ENCODE measurements at places on chromosomes 6 and 20.

GRCh38 chr6:166910601-166911000, 45.7 kb downstream of the RNASET2 start:
- no peak for DNase-seq

DNA sequence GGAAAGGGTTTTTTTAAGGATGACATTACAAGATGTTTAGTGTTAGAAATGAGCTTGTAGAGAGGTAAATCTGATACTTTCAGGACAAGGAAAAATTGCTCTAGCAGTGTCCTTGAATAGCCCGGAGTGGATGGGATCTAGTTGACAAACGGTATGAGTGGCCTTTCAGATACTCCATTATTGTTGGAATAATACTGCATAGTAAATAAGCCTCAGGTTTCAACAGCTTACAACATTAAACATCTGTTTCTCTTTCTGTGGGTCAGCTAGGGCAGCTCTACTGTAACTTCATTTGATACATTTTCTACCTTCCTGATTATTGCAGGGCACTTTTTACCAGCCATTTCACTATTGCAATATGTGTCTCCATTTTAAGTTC, 118.0 kb downstream of the B3GAT2 start:
- DNase-seq = no peak

DNA sequence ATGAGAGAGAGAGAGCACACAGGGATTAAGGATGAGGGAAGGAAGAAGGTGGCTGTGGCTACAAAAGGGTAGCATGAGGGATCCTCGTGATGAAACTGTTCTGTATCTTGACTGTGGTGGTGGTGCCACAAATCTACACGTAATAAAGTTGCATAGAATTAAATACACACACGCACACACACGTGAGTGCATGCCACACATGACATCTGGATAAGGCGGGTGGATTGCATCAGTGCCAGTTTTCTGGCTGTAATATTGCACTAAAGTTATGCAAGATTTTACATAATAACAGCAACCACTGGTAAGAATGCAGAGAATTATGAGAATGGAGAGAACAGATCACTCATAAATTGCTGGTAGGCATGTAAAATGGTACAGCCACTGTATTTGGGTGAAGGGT, 16.9 kb upstream of the STK35 start:
- no peak for DNase-seq

- DNase-seq = no peak
Measured at GRCh38 chr6:5989141-5989723, 17.5 kb downstream of the NRN1 start.

GRCh38 chr20:19872001-19872400, 113.9 kb downstream of the RIN2 start:
- DNase-seq = no peak

DNA sequence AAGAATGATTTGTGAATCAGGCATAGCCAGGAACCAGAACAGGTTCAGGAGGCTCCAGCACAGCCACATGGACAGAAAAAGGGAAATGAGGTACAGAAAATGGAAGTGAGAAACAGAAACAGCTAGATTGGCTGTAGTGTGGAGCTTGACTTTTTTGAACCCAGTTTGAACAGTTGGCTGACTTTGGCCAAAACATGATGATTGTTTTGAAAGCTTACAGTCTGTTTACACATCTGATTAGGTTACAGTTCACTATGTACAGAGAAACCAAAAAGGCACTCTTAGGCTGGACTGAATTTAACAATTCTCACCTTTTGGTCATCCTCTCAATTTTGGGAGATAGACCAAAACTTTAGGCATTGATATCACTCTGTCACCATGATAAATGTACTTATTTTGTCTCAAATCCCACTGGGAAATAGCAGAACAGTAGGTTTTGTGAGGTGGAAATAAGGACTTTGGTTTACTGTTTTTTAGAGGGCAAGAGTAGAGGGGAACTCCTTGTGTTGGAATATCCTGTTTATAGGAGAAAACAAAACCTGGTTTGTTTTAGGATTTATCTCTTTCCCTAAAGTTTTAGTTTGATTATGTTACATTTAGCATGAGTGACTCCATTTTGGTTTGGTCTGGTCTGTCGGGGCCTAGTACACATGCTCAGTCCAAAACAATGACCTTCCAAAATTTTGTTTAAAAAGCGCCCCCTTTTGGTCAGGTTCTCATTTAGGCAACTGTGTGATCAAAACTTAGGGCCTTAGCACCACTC, 123.1 kb downstream of the OLIG3 start:
- no peak for DNase-seq

DNA sequence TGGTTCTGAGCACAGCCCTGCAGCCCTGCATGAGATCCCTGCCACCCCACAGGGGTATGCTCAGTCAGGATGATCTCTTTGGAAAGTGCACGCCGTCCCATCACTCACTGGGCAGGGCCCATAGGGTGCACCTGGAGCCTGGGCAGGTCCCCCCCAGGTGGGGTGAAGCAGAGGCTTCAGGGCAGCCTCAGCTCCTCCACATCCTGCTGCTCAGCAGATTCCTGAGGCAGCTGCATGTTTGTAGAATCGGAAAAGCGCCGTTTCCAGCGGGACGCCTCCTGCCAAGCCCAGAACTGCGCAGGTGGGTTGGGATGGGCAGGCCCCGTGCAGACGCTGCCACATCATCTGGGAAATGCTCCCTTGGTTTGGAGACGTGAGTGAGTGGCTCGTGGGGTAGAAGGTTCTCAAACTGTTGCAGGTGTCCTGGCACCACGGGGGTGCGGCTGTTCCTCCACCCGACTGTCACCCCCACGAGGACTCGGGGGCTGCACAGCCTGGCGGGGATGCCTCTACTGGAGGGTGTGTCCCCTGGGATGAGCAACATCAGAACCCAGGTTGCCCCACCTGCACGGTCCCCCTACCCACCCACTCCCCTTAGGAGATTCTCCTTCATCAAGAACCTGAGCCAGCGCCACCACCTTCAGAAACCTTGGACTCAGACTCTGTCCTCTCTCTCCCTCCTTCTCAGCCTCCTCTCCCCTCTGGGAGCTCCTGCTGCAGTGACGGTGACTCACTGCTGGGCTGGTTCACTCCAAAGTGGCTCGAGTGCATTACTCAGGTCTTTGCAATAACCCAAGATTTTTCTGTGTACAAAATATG, 334.1 kb downstream of the TAF4 start:
- no peak for DNase-seq

GRCh38 chr20:2993250-2993649, 50.2 kb upstream of the GNRH2 start:
- no peak for DNase-seq

- no peak for DNase-seq
Measured at GRCh38 chr6:111978532-111979149, 75.3 kb upstream of the CCN6 start.

GRCh38 chr20:24102290-24102689, 113.7 kb upstream of the GGTLC1 start:
- no peak for DNase-seq

DNA sequence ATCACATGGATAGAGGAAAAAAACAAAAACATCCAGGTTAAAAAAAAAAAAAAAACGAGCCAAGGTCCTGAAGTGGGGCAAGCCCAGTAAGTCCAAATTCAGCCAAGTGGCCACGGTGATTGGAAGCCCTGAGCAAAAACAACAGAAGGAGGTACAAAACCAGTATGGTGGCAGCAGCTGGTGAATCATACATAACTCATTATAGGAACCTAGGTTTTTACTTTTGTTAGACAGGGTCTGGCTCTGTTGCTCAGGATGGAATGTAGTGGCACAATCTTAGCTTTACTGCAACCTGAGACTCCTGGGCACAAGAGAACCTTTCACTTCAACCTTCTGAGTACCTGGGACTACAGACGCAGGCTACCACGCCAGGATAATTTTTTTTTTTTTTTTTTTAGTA, 22.7 kb upstream of the MYB start:
- DNase-seq = no peak
